Tibial nerve (tissue), 4 donors: ENCODE measurements at places on chromosomes 2 and 18. TPM values are rescaled to one million over a fixed set of nuclear protein-coding genes. Genes with fewer than 3 reads are reported as not detected.
A peak's percentile ranks its signal among the peaks of the same experiment; 100 is the strongest.

DNA sequence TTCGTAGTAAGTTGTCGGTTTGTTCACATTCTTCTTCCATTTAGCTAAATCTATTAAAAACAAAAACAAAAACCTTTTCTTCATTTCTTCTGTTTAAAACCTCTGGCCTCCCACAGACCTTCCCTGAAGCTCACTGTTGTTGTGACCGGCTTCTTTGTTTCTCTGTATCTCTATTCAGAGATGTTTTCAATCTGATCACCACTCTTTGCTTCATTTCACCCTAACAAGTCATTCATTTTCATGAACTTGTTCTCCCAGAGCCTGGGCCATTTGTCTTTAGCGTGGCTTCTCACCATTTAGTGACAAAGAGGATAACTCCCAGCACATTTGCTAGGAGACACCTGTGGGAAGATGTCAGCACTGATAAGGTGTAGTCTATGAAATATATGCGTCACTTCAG is 794.2 kb downstream of the ERBB4 start:
- no peak for DNase-seq

DNA sequence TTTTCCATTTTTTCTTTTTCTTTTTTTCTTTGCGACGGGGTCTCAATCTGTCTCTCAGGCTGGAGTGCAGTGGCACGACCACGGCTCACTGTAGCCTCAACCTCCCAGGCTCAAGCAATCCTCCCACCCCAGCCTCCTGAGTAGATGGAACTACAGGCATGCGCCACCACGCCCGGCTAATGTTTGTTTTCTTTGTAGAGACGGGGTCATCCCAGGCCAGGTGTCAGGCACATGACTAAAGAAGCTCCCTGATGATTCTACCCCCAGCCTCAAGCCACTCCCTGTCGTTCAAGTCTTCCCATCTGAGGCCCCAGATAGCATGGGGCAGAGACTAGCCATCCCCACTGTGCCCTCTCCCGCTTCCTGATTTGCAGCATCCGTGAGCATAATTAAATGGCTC is 9.8 kb upstream of the FZD5 start:
- DNase-seq: no peak

GRCh38 chr2:106965611-106966010 is 79.6 kb upstream of the ST6GAL2 start:
- no peak for DNase-seq

GRCh38 chr2:189014449-189015138 is 40.4 kb downstream of the COL3A1 start:
- no peak for DNase-seq

DNA sequence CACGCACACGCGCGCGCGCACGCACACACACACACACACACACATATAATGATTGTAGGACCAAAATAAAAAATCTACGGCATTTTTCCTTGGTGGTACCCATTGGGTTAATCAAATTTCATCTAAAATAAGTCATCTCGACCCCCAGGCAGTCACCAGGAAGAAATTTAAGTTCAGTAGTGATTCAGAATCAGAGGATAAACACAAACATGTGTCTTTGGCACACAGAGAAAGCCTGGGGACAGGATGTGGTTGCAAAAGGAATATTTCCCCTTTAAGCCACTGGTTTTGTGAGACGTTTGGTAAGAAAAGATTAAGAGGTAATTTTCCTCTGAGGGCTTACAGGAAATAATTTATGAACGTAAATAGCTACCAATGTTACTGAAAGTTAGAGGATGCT is 171.6 kb upstream of the PIEZO2 start:
- DNase-seq: no peak

- DNase-seq: no peak
Observed at GRCh38 chr2:150162241-150162942, 325.1 kb downstream of the RND3 start.

- peak; percentile 87 for DNase-seq
Observed at GRCh38 chr2:240997856-240998705, at the start of gene SNED1. SNED1 (plus strand) TSS chr2:240998618; CDS start chr2:240998838, 220 bp downstream.

The BMP10 gene
- not detected for total RNA-seq

GRCh38 chr2:105756435-105756834 is 11.7 kb downstream of the NCK2 start:
- no peak for DNase-seq

DNA sequence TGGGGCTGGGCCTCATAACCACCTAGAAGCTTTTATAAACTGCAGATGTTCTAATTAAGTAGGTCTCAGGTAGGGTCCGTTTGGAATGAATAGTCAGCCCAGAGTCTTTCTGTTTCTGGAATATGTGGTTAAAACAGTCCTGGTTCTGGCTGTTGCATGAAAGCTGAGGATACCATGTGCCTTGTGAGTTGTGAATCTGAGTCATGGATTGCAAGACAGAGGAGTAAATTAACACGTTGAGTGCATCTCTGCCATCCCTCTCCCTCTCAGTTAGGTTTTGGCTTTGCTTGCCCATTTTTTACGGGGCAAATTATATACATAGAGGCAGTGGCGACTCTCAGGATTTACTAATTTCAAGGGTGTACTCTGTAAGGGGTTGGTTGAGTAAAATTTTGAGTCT is 59.1 kb downstream of the NCK2 start:
- no peak for DNase-seq

- DNase-seq: no peak
Observed at GRCh38 chr18:76392349-76392748, 102.7 kb downstream of the ZNF516 start.

- no peak for DNase-seq
Observed at GRCh38 chr2:68907232-68907919, 36.2 kb upstream of the BMP10 start.

The ERFE gene
- total RNA-seq: not detected

The UGT1A7 gene
- total RNA-seq: not detected

GRCh38 chr2:98393354-98393753 is 47.1 kb downstream of the CNGA3 start:
- DNase-seq: no peak

The C1GALT1C1L gene
- total RNA-seq: 0.42 TPM

GRCh38 chr2:238582159-238582558 is 155.4 kb downstream of the ASB1 start:
- no peak for DNase-seq

The ANKRD30B gene
- 7.2 TPM for total RNA-seq

DNA sequence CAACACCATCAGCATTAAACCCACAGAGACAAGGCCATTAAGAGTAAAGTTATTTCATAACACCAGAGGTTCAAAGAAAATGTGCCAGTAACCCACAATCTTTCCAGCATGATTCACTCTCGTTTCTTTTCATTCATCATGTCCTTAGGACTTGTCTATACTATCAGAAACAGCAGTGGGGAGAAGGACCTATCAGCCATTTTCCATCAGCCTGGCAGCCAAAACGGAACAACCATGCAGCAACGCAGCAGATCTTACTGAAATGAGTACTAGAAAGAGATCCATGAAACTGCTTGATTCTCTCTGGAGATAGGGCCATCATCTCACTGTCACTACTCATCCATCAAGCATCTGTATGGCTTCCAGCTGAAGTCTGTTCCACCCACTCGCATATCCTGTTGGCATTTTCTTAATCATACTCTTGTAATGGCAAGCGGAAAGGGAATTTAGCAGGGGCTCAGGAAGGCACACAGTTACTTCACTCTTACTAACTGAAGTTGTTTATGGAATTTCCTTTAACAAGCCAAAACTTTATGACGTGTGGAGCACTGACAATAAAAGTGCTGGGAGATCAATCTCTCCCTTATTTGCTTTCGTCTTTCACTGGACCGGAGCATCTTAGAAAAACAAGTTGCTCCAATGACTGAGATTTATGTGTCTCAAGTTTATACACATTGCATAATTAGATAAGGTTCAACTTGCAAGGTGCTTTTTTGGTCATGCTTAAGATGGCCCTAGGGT is 69.7 kb downstream of the EPHA4 start:
- DNase-seq: no peak

The RAD51AP2 gene
- total RNA-seq: not detected

GRCh38 chr2:204743393-204743960 is 198.2 kb downstream of the PARD3B start:
- DNase-seq: no peak

The VPS54 gene
- 24.0 TPM for total RNA-seq

- DNase-seq: no peak
Observed at GRCh38 chr2:70448041-70448440, 105.6 kb downstream of the TGFA start.

DNA sequence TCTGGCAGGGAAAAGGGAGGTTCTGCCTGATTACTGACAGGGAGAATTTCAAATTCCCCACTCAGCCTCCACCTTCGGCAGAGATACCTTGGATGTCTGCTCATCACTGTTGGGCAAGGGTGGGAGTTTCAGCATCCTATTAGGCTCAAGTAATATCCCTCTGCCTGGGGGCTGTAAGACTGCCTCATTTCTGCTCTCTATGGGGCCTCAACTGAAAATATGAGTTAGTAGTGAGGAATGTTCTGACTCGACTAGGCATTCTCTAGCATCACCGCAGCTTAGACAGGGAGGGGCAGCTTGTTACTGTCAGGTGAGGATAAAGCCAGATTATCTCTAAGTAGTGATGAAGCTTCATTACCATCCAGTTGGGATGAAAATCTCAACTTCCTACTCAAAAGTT is 87.7 kb upstream of the LRP1B start:
- DNase-seq: no peak

The UPP2 gene
- total RNA-seq: not detected
